ENCODE measurements at places on chromosomes 1 and 21.

- DNase-seq: no peak
These were observed 12.8 kb downstream of the CADM3 start for GRCh38 chr1:159184201-159184600.

- DNase-seq: no peak
These were observed 86.8 kb downstream of the TIAM1 start for GRCh38 chr21:31257265-31257664.

DNA sequence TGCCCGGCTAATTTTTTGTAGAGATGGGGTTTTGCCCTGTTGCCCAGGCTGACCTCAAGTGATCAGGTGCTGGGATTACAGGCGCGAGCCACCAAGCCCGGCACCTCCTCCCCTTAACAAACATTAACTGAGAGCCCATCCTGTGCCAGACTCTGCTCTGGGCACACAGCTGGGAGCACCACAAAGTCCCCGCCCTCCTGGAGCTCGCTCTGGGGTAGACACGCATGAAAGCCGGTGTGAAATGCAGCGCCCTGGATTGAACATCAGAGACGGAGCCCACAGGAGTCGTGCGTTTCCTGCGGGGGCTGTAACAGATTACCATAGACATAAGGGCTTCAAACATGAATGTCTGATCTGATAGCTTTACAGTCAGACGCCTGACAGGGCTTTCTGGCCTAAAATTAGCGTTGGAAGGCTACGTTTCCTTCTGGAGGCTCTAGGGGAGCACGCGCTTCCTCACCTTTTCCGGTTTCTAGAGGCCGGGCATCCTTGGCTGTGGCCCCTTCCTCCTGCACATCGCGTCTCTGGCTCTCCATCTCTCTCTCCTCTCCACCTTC, 14.3 kb downstream of the SLC27A3 start:
- no peak for DNase-seq

GRCh38 chr1:29634324-29634723, 398.0 kb downstream of the PTPRU start:
- no peak for DNase-seq

- no peak for DNase-seq
These were observed 39.5 kb upstream of the TNFRSF1B start for GRCh38 chr1:12127206-12127810.

DNA sequence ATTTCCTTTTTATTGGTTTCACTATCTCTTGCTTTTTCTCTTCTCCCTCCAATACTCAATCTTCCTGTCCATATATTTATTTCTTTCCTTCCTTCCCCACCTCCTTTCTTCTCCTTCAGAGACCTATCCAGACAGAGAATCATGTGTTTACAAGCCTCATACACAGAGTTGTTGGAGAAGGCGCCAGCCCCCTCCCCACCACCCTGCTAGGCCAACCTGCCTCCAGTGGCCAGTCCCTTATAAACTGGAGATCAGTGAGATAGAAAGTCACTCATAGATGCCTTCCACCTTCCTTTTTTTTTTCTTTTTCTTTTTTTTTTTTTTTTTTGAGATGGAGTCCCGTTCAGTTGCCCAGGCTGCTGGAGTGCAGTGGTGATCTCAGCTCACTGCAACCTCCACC, 53.3 kb downstream of the CD247 start:
- DNase-seq: no peak

GRCh38 chr1:3457910-3458883, 3.7 kb downstream of the ARHGEF16 start:
- no peak for DNase-seq

GRCh38 chr21:30102871-30103270, 63.7 kb downstream of the CLDN17 start:
- no peak for DNase-seq

- DNase-seq: peak; percentile 12
These were observed 696.0 kb upstream of the CHRM3 start for GRCh38 chr1:238690415-238690814.

DNA sequence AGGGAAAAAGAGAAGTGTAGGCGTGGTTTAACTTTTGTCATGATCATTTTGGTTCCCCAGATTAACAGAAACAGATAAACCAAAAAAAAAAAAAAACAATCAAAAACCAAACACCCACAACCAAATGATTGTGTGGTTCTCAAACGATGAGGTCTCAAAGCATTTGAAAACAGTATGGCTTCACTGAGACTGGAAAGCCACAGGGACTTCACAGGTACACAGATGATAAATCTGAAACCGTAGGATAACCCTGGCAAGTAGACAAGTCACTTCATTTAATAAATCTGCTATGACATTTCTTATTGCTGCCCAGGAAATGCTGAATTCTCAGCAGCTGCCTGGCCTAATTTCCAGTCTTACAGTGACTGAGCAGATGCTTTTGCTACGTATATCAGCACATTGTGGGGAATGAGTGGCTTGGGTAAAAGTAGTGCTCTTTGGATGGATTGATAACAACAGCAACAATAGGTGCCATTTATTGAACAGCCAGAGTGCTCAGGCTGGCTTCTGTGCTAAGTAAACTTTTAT, 6.1 kb downstream of the ST6GALNAC3 start:
- DNase-seq: no peak

DNA sequence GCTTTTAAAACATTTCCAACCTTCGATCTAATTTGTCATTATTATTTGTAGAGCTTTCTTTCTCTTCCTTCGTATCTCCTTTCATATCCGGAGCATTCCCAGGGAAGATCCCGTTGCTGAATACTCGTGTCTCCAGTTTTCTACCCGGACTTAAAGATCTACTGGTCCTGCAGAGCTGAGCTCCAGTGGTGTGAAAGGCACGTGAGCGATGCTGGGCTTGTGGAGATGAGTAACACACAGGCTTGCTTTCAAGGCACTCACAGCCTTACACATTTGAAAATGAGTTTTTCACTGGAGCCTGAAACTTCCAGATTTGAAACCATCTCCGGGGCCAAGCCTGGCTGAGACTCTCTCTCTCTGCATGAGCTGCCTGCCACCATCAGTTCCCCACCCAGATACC, 428.3 kb downstream of the KIF26B start:
- no peak for DNase-seq
